ENCODE measurements at places on chromosomes 16 and 17.

- DNase-seq = no peak
Observed at GRCh38 chr16:66516509-66516807, 33.5 kb downstream of the TK2 start.

- DNase-seq = no peak
Observed at GRCh38 chr17:4728124-4728523, 3.1 kb upstream of the MED11 start.

DNA sequence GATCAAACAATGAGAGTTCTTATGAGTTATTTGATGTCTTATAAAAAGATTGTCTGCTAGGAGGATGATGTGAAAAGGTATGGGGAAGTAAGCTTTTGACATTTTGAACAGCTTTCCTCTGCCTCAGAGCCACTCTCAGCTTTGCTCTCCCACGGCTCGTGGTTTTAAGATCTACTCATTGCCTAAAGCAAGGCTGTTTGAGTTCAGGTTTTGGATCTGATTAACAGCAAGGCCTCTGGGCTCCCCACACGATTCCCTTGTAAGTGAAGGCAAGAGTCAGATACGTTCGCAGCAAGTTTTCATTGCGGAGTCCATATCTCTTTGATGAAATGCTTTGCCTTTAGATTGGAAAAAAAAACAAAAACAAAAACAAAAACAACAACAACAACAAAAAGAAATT is 515.0 kb upstream of the SALL1 start:
- DNase-seq = no peak

DNA sequence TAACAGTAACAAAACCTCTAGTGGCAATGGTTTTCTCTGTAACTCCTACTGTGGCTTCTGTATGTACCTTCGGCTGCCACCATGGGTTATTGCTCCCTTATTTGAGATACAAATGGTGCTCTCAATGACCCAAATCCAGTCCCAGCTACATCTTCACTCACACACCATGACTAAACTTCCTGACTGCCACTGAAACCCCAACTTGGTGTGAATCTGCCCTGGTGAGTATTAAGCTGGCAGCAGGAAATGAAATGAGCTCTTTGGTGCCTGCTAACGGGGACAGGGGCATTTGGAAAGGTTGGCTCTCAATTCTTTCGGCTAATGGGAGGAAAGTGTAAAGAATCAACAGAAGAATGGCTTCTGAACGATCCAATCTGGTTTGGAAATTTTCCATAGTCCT is 7.5 kb upstream of the SLC35B1 start:
- no peak for DNase-seq

DNA sequence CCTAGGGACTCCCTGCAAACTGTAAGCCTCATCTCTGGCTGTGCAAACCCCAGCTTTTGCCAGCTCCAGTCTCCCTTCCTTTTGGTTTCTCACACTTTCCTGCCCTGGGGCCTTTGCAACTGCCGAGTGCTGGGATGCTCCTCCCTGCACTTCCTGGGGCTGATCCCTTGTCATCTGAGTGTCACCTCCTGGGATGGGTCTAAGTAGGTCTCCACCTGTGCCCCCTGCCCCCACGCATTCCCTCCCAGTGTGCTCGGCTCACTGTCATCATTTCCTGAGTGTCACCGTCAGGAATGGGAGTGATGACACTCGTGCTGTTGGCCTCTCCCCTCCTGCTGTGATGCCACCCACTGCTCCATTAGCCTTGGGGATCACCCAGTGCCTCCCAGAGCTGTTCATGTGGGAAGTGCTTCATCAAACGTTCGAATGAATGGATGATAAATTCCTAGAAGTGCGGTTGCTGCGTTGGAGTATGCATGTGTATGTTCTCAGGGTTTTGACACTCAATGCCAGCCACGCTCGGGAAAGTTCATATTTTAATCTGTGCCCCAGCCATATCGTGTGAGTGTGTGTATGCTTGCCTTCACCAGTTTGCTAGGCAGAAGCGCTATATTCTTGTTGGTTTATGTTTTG is 189.9 kb downstream of the NTN1 start:
- DNase-seq = no peak

DNA sequence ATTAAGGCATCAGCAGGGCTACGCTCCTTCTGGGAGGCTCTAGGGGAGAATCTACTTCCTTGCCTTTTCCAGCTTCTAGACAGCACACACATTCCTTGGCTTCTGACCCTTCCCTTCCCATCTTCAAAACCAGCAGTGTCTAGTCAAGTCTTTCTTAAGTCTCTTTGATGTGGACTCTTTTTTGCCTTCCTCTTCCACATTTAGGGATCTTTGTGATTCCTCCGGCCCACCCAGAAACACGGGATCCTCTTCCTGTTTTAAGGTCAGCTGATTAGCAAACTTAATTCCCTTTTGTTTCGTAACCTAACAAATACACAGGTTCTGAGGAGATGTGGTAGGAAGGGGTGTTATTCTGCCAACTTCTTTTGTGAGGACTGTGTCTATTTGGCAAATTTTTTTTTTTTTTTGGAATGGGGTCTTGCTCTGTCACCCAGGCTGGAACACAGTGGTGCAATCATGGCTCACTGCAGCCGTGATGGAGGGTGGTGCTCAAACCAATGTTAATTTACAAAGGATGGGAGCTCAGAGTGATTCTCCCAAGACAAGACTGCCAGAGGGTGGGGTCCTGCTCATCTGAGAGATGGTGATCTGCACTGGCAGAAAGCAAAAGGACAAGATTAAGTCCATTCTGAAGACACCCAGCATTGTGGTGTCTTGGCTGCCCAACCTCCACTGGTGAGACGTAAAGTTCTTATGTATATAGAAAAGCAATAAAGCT is 14.7 kb downstream of the KNOP1 start:
- DNase-seq = no peak

GRCh38 chr16:27379919-27380318 is 22.1 kb upstream of the IL21R start:
- DNase-seq = no peak

- peak; percentile 86 for DNase-seq
Observed at GRCh38 chr16:14505846-14506245, 124.2 kb downstream of the PARN start.

DNA sequence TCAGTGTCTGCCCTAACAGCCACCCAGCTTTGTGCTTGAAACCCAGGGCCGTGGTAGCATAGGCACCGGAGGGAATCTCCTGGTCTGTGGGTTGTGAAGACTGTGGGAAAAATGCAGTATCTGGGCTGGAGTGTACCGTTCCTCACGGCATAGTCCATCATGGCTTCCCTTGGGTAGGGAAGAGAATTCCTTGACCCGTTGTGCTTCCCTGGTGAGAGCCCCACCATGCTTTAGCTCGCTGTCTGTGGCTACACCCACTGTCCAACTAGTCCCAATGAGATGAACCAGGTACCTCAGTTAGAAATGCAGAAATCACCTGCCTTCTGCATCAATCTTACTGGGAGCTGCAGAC is 67.3 kb downstream of the ATF7IP2 start:
- DNase-seq = no peak

DNA sequence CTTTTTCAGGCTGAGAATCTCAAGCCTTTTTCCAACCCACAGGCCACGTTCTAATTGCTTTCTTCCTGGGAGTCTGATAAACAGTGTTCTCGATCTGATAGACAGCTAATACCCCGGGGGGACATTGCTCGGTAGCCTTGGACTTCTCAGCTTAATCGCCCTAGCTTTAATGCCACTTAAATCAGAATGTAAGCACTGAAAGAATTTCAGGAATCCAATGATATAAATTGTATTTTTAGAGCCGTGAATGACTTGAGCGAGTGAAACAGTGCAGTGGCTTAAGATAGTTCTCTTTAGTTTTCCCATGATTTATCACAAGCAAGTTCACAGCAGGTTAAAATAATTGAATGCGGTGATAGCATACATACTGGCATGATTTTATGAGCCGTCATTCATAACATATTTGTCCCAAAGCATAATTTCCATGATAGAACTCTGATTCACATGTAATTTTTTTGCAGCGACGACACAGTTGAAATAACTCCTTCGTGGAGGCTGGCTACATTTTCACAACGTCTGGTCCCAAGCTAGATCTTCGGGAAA is 116.1 kb upstream of the MYOCD start:
- DNase-seq = no peak

- no peak for DNase-seq
Observed at GRCh38 chr16:8907096-8907495, 24.9 kb downstream of the LITAFD start.

DNA sequence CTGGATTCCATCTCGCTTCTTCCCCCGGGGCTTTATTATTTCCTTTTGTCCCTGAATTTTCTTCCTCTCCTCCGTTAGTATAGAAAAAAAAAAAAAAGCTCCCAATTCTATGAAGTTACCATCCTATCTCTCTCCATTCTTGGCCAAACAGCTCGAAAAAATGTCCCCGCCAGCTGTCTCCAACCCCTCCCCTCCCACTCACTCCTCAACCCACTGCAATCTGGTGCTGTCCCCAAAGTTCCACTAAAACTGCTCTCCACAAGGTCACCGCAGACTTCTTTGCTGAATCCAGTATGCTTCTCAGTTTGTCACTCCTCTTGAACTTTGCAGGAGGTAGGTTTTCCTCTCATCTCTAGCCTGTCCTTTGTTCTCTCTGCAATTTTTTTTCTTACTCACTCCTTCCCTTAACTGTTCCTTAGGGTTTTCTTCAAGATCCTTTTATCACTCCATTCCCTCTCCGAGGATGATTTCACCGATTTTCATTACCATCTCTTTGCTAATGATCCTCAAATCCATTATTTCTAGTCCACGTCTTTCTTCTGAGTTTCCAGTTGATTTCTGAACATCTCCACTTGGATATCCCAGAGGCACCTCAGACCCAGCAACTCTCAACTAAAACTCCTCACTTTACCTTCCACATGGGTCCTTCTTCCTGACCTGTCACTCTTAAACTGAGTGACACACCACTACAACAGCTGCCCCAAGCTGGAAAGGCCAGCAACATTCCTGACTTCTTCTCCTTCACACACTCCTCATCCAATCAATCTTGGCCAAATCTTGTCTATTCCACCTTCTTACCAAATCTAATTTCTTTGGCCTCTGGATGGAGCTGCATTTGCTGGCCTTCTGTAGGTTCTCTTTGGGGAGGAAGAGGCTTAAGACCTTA is 1.5 kb upstream of the SUMO2 start:
- no peak for DNase-seq

- no peak for DNase-seq
Observed at GRCh38 chr17:7038025-7038862, 2.4 kb downstream of the SLC16A13 start.

- no peak for DNase-seq
Observed at GRCh38 chr17:73703192-73703591, 58.9 kb upstream of the SDK2 start.

DNA sequence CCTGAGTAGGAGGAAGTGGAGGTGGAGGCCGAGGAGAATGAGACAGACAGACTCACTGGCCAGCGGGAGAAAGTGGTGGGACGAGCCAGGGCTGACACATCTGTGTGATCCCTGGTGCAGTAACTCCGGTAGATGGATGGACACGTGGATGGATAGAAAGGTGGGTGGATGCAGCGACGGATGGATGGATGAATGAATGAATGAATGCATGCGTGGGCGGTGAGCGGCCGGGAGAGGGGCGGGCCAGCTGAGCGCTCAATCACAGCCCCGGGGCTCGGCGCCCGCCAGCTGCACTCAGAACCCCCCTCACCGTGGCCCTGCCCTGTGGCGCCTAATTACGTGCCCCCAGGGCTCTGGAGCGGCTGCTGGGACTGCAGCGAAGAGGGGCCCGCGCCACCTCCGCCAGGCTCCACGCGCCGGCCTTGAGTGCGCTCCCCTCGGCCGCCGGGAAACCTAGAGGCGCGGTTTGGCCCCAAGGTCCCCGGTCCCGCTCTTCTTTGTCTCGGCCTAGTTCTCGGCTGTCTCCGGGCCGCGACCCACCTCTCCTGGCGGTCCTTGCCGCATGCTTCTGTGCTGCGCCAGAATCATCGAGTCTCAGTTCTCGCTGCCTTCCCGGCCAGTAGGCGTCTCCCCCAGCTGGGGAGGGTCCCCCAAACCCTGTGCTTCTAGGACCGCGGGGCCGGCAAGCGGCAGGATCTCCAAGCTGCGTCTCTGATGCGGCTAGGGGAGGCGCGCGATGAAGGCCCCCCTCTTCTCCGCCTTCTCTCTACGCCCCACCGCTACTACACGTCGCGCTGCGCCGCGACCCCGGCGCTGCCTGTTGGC is 41.0 kb downstream of the RAI1 start:
- no peak for DNase-seq

GRCh38 chr16:31006086-31006385 is 4.4 kb downstream of the STX1B start:
- no peak for DNase-seq

GRCh38 chr17:47636273-47637030 is 13.3 kb upstream of the KPNB1 start:
- DNase-seq = no peak

DNA sequence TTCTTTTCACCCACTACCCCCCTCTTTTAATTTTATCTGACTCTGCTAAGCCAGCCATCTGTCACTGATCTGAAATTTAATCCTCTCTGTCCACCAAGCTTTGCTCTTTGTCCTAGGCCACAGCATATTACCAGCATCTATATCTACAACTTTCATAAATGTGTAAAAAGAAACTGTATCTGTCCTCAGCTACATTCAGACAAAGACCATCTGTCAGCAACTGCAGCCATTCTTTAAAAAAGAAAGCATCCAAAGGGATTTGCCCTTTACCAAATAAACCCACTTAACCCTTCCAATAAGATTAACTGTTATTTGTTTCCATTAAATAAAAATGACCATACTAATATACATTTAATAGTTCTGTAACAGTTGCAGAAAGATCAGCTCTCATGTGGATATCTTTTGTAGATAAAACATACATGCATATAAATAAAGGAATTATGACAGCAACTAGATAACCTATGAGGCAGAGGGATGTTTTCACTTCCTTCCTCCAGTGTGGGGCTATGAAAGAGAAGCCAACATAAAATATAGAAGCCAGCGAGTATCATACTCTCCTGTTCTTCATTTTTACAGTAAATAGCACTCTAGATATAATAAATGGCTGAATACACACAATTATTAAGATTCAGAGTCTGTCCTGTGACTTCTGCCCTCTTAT is 602.5 kb upstream of the SALL1 start:
- DNase-seq = no peak

DNA sequence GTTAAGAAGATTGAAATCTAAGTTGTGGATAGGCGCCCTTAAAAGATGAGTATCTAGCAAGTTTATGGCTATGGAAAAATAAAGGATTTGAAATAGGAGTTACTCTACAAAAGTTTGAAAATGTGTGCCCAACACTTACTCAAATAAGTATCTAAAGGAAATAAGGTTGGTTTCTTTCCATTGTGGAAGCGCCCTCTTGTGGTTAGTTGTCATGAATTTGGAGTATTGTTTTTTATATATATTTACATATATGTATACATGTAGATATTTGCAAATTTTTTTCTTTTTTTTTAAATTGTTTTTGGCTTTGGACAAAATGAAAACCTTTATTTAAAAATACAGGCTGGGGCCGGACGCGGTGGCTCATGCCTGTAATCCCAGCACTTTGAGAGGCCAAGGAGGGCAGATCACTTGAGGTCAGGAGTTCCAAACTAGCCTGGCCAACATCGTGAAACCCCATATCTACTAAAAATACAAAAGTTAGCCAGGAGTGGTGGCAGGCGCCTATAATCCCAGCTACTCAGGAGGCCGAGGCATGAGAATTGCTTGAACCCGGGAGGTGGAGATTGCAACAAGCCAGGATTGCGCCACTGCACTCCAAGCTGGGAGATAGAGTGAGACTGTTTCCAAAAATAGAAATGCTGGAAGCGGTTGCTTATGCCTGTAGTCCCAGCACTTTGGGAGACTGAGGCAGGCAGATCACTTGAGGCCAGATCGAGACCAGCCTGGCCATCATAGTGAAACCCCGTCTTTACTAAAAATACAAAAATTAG is 24.0 kb upstream of the VPS4A start:
- DNase-seq = no peak
